ENCODE measurements at places on chromosomes 4 and X. TPM values are rescaled to one million over a fixed set of nuclear protein-coding genes. Genes with fewer than 3 reads are reported as not detected.

DNA sequence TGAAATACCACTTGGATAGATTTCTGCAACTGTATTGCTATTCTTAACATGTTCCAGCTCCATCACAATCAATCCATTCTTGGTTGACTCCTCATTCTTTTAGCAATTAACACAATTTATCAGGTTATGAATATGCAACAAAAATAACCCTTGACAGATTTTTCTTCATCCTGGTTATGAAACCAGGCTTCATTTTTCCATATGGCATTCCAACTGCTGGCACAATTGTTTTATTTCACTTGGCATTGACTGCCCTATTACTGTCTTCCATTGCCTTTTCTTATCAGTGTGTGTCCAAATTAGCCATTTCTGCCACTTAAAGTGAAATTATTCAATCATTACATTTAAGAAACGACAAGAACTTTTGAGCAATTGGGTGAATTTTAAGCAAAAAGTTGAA is 388.8 kb upstream of the EPHA5 start:
- no peak for DNase-seq

DUSP21 gene
- not detected for total RNA-seq

- no peak for DNase-seq
These were observed 2.6 kb upstream of the CPZ start for GRCh38 chr4:8589823-8590545.

SOWAHD gene
- 0.23 TPM for total RNA-seq

SRP72 gene
- total RNA-seq = 165 TPM

- DNase-seq = no peak
These were observed 554.6 kb downstream of the INPP4B start for GRCh38 chr4:142291299-142292050.

EDA2R gene
- 1.2 TPM for total RNA-seq

GRCh38 chr4:98864560-98864959 is 64.4 kb downstream of the EIF4E start:
- DNase-seq = peak; percentile 39

- DNase-seq = no peak
These were observed 2.9 kb downstream of the UGT8 start for GRCh38 chr4:114601304-114602052.

- DNase-seq = no peak
These were observed 6.7 kb upstream of the RAB39B start for GRCh38 chrX:155270969-155271368.

GRCh38 chr4:4270529-4270928 is 19.4 kb downstream of the LYAR start:
- no peak for DNase-seq

KLF8 gene
- total RNA-seq = 0.76 TPM

SERPINA7 gene
- not detected for total RNA-seq

SSX1 gene
- not detected for total RNA-seq

DNA sequence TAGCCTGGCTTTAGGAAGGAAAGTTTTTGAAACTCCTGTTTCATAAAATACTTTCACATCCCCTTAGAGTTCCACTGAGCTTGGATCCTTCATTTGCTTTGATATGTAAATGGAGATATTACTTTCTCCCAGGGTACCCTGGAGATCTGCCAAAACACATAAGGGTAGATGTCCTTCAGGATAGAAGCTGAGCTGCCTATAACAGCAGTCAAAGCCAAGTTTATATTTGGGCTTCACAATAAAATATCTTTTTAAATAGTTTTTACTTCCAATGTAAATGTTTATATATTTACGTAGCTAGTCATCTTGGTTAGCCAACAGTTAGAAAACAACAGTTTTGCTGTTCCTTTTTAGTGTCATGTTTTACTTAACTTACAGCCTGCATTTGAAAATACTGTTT is 742.3 kb upstream of the POU3F4 start:
- DNase-seq = no peak

P2RY4 gene
- not detected for total RNA-seq

GRCh38 chr4:2756691-2757350 is 685 bp upstream of the TNIP2 start:
- DNase-seq = no peak

DGKK gene
- total RNA-seq = not detected

DNA sequence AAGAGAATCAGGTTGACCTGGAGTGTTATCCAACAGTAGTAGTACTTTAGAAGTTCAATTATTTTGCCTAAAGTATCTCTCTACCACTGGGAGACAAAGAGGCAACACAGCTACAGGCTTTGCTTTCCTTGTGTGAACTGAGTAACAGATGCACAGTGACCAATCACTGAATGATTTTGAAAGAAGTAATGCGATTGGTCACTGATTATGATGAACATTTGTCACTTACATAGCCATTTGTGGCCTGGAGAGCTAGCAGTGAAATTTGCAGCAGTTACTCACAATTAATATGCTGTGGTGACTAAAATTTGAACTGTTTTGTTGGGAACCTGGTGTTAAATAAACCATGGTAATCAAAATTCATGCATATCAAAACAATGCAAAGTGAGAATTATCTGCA is 508.7 kb upstream of the DIPK2B start:
- DNase-seq = no peak

NKX3-2 gene
- not detected for total RNA-seq
